T-cell (primary cell): ENCODE measurements at places on chromosomes 4 and X.

DNA sequence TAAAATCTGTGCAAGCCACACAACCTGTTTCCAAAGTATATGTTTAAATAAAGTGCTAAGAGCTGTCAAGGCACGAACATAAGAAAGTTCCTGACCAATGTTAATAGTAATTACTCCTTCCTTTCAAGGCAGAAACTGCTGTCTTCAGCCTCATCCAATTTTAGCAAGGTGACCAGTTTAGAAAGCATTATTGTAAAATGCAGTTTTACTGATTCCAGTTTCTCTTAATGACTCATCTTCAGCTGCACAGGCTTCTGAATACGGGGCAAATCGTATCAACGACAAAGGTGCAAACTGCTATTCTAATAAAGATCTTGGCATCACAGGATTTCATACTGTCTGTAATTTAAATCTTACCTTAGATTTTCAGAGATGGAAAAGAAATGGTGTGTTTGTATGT is 87.5 kb downstream of the PPP3CA start:
- no peak for DNase-seq
- no peak overlapping the region for H3K4me3 ChIP-seq
- no peaks in the 10 kb centered on the region for H3K27me3 ChIP-seq
- no peak overlapping the region for H3K27ac ChIP-seq
- H3K36me3 ChIP-seq = no peaks in the 10 kb centered on the region

GRCh38 chrX:8731559-8732395 is at the start of gene ANOS1:
Gene ANOS1 (minus strand): TSS chrX:8732137. CDS start chrX:8732036, 101 bp downstream.
- DNase-seq = no peak
- H3K27ac ChIP-seq = no peak within 1 kb of the TSS
- H3K4me1 ChIP-seq = no peaks in the 10 kb centered on the region
- H3K4me3 ChIP-seq = no peak within 1 kb of the TSS
- no peaks in the 10 kb centered on the region for H3K36me3 ChIP-seq

- no peak overlapping the region for H3K4me3 ChIP-seq
- H3K4me1 ChIP-seq = peaks cover 6% of the 10 kb centered on the region
- H3K27ac ChIP-seq = no peak overlapping the region
- no peaks in the 10 kb centered on the region for H3K36me3 ChIP-seq
- no peak for DNase-seq
These were observed 17.4 kb downstream of the TLR10 start for GRCh38 chr4:38765382-38765781.

DNA sequence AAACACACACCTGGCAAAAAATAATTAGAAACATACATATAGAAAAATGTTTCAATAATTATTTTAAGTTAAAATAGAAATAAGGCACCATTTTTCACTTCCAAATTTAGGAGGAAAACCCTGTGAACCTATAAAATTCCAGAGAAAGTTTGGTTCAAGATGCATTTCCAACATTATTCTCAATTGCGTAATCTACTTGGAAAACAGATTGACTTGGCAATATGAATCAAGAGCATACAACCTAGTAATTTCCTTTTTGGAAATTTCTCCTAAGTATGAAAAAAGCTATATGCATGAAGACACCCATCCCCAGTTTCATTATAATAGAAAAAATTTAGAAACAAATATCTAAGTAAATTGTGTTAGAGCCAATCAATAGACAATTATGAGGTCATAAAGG is 242.9 kb downstream of the IQCM start:
- DNase-seq = no peak
- no peak overlapping the region for H3K4me3 ChIP-seq
- H3K27me3 ChIP-seq = no peaks in the 10 kb centered on the region
- H3K4me1 ChIP-seq = no peaks in the 10 kb centered on the region

DNA sequence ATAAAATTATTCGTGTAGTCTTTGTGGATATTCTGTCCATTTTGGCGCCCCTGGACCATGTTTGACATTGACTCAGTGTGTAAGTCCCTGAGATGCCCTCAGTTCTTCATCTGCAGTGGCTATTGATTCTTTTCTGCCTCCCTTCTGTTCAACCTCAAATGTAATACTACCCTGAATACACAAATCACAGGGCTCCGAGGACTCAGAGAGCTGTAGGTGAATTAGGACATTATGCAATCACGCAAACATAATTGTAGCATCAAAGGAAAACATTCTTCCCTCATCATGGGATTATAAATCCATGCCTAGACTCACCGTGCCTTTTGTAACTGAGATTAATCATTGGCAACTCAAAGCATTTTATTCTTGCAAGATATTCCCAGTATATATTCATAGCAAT is 161.4 kb upstream of the PACRGL start:
- no peaks in the 10 kb centered on the region for H3K4me1 ChIP-seq
- no peak overlapping the region for H3K27ac ChIP-seq
- H3K27me3 ChIP-seq = no peaks in the 10 kb centered on the region
- no peaks in the 10 kb centered on the region for H3K36me3 ChIP-seq
- no peak overlapping the region for H3K4me3 ChIP-seq

- DNase-seq = no peak
- H3K4me3 ChIP-seq = no peak overlapping the region
- no peaks in the 10 kb centered on the region for H3K27me3 ChIP-seq
These were observed 508.5 kb upstream of the SLIT2 start for GRCh38 chr4:19743115-19743638.

DNA sequence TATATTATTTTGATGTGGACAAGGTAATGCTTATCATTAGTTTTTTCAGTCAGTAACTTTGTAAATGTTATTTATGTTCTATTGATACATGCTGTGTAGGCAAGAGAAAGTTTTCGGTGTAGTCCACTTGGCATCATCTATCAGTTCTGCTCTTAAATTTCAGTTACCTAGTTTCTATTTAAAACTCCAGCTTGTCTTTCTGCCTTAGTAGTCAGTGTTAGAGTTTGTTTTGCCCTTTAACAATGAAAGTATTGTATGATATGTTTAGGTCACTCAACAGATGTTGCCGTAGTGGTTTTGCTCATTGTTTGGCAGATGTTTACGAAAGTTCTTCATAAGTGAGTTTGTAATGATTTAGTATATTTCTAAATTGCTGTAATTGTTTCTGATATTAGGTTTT is 34.9 kb upstream of the FHDC1 start:
- no peaks in the 10 kb centered on the region for H3K36me3 ChIP-seq
- no peak overlapping the region for H3K4me3 ChIP-seq
- H3K27me3 ChIP-seq = no peaks in the 10 kb centered on the region

- no peaks in the 10 kb centered on the region for H3K27me3 ChIP-seq
- H3K4me1 ChIP-seq = no peaks in the 10 kb centered on the region
- H3K36me3 ChIP-seq = no peaks in the 10 kb centered on the region
- H3K4me3 ChIP-seq = no peak overlapping the region
- H3K27ac ChIP-seq = no peak overlapping the region
- DNase-seq = no peak
These were observed 368.0 kb downstream of the FAT4 start for GRCh38 chr4:125682730-125683129.

GRCh38 chr4:76699751-76700310 is 198.1 kb downstream of the SOWAHB start:
- no peaks in the 10 kb centered on the region for H3K4me1 ChIP-seq
- no peak for DNase-seq
- H3K27ac ChIP-seq = no peak overlapping the region
- no peaks in the 10 kb centered on the region for H3K36me3 ChIP-seq

GRCh38 chr4:21882051-21882839 is 66.3 kb downstream of the KCNIP4 start:
- DNase-seq = no peak
- no peak overlapping the region for H3K27ac ChIP-seq
- no peak overlapping the region for H3K4me3 ChIP-seq
- no peaks in the 10 kb centered on the region for H3K27me3 ChIP-seq
- no peaks in the 10 kb centered on the region for H3K36me3 ChIP-seq

DNA sequence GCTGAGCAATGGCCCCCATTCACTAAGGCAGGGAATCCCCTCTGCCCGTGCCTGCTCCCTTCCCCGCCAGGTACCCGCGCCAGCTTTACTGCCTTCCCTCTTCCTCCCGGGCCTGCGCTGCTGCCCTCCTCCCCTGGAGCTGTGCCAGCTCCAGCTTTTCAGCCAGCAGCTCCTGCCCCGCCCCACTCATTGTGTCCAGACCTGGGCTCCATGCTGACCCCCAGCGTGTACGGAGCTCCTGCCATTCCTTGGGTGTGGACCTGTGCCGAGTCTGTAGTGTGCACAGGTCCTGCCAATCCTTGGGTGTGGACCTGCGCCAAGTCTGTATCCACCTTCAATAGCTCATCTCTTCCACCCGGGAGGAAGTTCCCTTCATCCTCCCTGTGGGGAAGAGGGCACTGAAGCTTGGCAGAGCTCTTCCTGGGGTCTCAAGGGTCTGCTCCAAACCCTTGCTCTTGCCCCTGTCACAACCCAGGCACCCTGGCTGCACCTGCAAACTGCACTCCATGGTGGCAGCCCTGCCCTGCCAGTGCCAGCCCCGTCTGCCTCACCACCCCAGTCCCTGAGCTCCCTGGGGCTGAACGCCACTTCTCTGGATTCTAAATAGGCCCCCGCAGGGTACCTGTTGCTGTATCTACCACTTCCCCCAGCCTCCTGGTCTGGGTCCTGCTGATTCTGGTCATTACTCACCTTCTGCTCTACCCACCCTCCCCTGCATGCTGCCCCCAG is 63.9 kb downstream of the TRMT44 start:
- no peak overlapping the region for H3K27ac ChIP-seq
- no peaks in the 10 kb centered on the region for H3K36me3 ChIP-seq
- H3K4me1 ChIP-seq = no peaks in the 10 kb centered on the region
- H3K27me3 ChIP-seq = no peaks in the 10 kb centered on the region
- H3K4me3 ChIP-seq = no peak overlapping the region

GRCh38 chr4:124177647-124178425 is 534.7 kb downstream of the ANKRD50 start:
- no peaks in the 10 kb centered on the region for H3K4me1 ChIP-seq
- H3K27ac ChIP-seq = no peak overlapping the region
- no peaks in the 10 kb centered on the region for H3K27me3 ChIP-seq
- no peak overlapping the region for H3K4me3 ChIP-seq

DNA sequence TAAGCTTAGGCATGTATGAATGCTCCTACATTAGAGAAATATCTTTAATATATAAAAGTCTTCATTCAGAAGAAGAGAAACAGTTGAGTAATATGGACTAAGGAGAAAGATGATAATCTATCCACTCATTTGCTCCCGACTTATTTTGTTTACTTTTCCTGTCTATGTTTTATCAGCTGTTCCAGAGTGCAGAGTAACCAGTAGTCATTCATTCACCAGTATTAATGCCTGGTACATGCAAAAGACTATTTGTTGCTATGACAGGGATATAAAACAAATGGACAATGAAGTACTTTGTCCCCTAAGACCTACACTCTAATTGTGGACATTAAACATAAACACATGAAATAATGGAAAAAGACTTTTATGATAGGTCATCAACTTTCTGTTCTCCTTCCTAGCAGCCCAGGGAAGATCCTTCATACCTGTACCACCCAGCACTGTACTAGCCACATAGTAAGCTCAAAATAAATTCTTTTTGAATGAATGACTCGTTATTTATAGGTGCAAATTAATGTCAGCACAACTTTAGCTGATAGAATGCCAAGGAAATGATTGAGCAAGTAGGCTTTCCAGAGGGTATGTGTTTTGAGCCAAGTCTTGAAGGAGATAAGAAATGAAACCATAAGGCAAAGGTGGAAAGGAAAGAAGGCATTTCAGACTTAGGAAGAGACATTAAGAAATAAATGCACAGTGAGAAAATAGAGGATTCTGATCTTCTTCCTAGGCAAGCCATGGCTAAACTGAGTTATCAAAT is 45.0 kb upstream of the IL13RA1 start:
- H3K27ac ChIP-seq = no peak overlapping the region
- H3K36me3 ChIP-seq = peaks cover 4% of the 10 kb centered on the region
- DNase-seq = no peak

DNA sequence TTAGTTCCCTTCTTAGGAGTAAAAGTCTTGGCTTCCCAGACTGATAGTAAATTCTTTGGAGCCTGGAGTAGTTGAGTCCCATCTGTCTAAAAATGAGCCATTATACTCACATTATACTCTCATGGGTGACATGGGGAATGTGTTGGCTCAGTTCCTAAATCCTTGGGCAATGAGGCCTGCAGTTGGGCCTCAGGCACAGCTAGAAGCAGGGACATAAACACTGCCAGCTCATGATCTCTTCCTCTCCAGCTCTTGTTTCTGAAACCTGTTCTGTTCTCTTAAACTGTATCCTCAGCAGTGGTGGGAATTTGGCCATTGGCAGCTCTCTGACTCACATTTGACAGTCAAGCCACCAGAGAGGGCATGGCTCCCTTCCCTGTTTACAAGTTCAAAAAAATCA is 212.5 kb downstream of the SPATA18 start:
- H3K36me3 ChIP-seq = no peaks in the 10 kb centered on the region
- H3K4me1 ChIP-seq = no peaks in the 10 kb centered on the region
- H3K27me3 ChIP-seq = no peaks in the 10 kb centered on the region
- H3K27ac ChIP-seq = no peak overlapping the region
- no peak overlapping the region for H3K4me3 ChIP-seq

DNA sequence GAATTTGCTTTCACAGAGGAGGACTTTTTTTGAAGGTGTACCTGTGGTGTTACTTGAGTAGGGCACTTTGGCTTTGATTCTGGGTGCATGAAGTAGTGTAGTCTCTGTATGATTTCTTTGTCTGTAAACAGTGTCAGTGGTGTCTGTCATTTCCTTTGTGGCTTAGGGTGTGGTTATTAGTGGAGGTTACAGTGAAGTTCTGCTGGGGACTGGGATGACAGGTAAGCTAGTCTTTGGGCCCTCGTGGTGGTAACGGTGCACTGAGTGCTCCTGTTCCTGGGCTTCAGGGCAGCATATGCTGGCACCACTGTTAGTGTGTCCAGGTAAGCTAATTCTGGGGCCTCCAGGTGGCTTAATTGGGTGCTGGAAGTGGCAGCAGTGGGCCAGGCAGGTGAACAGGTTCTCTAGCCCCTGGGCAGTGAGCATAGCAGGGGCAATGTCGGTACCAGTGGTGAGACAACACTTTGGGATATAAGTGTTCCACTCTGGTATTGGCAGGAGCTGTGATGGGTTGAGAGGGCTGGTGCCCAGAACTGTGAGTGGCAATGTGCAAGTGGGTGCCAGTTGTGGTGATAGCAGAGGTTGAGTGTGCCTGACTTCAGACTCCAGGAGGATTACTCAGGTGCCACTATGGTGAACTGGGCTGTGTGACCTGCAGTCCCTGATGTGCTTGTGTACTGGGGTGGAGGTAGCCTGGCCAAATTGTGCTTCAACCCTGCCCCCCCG is 26.0 kb upstream of the VSIG1 start:
- peak overlapping the region; percentile 90 for H3K27ac ChIP-seq
- peaks cover 33% of the 10 kb centered on the region for H3K4me1 ChIP-seq
- H3K4me3 ChIP-seq = peak overlapping the region; percentile 54
- H3K36me3 ChIP-seq = no peaks in the 10 kb centered on the region

DNA sequence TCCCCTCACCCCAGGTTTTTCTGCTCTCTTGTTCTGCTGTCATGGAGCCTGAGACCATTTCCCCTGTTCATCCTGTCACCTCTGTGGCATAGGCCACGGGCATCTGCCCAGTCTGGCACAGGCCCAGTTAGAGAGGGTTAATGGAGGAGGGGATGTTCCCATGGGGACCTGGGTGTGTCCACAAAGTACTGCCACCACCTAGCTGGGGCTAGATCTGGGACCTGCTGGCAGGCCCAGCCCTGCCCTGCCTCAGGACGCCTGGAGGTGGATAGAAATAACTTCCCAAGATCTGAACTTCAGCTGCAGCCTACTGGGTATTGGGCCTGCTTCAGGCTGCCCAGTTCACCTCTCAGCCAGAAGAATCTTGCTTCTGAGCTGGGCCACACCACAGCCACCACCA is 13.5 kb downstream of the EFNB1 start:
- H3K4me3 ChIP-seq = no peak overlapping the region
- H3K4me1 ChIP-seq = no peaks in the 10 kb centered on the region
- H3K36me3 ChIP-seq = peaks cover 6% of the 10 kb centered on the region
- no peak for DNase-seq
- H3K27me3 ChIP-seq = no peaks in the 10 kb centered on the region
- no peak overlapping the region for H3K27ac ChIP-seq
